Hepatic stellate cell (primary cell): ENCODE measurements at places on chromosomes 13 and 19.

DNA sequence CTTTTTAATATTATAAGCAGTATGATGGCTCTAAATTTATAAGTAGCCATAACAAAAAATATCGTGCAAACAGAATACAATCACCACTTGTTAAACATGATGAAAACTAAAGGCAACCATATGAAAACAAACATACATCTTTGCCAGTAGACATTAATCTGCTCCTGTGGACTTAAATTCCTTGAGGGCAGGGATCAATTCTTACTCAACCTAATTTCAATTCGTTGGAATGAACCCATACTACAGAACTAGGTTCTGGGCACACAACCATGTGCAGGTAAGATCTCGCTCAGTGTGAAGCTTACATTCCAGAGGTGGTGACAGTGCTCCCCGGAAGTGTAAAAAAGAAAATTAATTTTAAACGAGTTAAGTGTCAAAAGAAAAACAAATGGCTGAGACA is 13.4 kb downstream of the TBC1D4 start:
- DNase-seq, result no peak

DNA sequence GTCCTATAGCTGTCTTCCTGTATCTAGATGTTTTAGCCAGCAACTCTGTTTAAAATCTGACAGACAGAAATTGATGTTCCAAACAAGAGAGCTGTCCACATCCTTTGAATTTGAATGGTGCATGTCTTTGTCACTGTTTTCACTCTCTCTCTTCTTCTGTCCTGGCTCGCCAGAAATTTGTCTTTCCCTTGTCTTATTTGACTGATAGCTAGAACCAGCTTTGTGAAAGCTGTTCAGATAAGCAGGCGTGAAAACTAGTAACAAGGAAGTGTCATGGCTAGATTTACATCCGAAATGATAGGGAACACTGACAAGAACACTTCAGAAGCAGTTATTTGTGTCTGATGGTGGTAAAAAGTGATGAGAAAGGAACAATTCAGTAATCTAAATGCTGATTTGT is 354.9 kb upstream of the SLITRK1 start:
- no peak for DNase-seq

GRCh38 chr19:29773141-29773540 is 38.6 kb upstream of the CCNE1 start:
- no peak for DNase-seq

DNA sequence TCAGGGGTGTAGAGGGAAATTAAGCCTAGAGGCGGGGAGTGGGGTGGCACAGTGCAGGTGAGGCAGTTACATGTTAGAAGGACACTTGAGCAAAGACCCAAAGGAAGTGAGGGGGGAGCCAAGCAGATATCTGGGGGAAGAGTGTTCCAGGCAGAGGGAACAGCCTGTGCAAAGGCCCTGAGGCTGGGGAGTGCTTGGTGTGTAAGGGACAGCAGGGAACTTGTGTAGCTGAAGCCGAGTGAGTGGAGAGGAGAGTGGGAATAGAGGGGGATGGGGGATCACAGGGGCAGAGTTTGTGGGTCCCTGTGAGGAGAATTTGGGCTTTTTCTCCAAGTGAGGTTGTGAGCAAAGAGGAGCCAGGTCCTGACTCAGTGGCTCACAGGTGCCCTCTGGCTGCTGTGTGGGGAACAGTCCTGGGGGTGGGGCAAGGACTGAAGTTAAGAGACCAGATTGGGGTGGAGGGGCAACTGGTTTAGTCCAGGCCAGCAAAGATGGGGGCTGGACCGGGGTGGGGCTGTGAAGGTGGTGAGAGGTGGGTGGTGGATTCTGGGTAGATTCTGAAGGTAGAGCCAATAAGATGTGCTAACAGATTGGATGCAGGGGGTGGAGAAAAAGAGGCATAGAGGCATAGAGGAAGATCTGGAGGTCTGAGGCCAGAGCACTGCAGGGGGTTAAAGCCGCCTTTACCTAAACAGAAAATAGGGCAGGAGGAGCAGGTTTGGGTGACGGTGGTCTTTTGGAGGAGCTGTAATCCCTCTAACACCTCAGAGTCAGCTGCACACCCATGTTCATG is 75.3 kb downstream of the CACNA1A start:
- peak; percentile 44 for DNase-seq

DNA sequence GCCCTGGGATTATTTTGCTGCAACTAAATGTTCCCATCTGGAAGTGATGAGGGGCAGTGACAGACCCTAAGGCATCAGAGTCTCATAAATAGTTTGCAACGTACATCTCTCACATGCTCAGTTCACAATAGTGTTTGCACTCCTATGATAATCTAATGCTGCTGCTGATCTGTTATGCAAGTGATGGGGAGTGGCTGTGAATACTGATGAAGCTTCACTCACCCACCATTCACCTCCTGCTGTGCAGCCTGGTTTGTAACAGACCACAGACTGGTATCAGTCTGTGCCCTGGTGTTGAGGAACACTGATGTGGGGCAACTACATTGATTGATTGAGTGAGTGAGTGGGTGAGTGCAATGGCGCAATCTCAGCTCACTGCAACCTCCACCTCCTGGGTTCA is 54.9 kb downstream of the ZNF726 start:
- no peak for DNase-seq

GRCh38 chr19:51921949-51922348 is 5.3 kb upstream of the ZNF613 start:
- no peak for DNase-seq

GRCh38 chr13:106151056-106151699 is 384.3 kb downstream of the EFNB2 start:
- peak; percentile 53 for DNase-seq

DNA sequence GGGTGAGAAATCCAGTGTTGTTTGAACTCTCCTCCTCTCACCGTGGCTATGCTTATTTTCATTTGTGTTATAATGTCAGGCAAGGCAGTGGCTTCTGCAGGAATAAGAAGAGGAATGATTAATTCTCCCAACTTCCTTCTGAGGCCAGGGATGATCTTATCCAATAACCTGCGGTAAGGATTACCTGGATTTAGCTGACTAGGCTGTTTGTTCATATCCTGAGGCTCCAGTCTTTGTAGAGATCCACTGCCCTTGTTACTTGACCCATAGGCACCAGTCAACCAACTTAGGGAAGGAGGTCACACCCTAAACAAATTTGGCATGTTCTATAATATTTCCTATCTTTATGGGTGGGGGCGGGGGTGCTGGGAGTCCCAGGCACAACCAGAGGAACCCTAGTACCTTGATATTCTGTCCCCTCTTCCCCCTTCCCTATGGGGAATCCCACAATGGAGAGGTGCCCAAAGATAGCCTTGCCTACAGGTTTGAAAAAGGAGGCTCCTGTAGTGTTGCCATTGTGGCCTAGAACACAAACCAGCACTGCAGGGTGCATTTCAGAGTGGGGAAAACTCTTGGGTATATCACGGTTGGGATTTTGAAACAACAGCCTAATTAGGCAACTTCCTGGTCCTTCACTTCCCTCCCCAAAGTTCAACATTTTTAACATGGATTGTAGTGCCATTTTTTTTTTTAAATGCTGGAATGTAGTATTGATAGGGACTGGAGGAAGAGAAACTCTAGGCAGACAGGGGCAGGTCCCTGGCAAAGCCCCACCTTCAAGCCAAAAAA is 977.5 kb upstream of the SPRY2 start:
- no peak for DNase-seq

DNA sequence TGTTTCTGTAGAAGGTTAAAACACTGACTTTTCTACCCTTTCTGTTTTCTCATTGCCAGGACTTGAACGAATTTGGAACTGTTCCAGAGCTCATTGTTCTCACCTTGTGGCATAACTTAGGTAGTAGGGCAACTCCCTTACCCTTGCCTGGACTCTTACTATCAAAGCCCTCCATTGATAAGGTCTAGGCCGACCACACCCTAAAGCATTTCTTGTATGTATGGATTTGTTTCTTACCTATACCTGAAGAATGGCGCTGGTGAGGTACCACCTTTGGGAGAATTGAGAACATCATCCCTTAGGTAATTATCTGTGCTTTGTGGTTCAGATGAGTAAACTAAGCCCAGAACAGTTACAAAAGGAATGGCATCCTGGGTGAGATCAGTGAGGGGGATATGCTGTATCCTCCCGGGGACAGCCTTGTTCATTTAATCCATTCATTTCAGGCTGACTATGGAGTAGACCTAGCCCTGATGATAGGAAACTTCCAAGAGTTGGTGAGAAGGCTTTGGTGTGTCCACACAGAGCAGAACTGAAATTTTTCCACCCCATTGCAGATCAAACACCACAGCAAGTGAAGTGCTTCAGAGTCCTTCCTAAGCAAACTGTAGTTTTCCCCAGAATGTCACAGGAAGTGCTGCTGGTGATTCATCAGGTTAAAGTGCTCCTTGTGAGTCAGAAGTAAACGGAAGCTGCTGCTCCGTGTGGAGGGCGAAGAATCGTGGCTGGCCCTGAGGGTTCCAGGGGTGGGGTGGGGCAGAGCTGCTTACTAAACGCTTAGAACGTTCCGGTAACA is 113.0 kb downstream of the TEX26 start:
- peak; percentile 92 for DNase-seq

GRCh38 chr13:43830497-43830881 is 43.7 kb upstream of the ENOX1 start:
- peak; percentile 37 for DNase-seq

- no peak for DNase-seq
Measured at GRCh38 chr13:102028868-102029267, 373.0 kb downstream of the FGF14 start.

- DNase-seq, result no peak
Measured at GRCh38 chr13:25649001-25649633, 277.3 kb downstream of the ATP8A2 start.

DNA sequence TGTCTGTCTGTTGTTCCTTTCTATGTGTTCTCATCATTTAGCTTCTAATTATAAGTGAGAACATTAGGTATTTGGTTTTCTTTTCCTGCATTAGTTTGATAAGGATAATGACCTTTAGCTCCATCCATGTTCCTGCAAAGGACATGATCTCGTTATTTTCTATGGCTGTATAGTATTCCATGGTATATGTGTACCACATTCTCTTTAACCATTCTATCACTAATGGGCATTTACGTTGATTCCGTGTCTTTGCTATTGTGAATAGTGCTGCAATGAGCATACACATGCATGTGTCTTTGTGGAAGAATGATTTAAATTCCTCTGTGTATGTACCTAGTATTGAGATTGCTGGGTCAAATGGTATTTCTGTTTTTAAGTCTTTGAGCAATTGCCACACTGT is 1799.7 kb downstream of the SLITRK5 start:
- no peak for DNase-seq

DNA sequence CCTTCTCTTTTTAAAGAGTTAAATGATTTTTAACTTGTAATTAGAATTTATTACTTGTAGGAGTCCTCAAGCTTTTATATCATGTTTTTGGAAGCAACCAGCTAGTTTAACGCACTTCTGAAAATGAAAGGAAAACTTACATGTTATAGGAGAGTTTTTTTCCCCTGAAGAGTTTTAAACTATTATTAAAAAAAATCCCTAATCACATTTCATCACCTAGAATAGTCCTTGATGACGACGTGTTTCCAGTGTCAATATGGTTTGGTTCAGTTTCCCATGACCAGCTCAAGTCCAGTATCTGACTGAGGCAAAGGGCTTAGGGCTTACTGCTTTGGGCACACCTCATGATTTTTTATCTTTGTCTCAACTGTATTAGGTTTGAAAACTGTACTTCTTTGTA is 36.0 kb downstream of the URI1 start:
- DNase-seq, result no peak

GRCh38 chr19:47699360-47699917 is 13.8 kb upstream of the EHD2 start:
- DNase-seq, result peak; percentile 73

GRCh38 chr13:95676105-95676761 is 706 bp upstream of the DNAJC3 start:
- peak; percentile 16 for DNase-seq

DNA sequence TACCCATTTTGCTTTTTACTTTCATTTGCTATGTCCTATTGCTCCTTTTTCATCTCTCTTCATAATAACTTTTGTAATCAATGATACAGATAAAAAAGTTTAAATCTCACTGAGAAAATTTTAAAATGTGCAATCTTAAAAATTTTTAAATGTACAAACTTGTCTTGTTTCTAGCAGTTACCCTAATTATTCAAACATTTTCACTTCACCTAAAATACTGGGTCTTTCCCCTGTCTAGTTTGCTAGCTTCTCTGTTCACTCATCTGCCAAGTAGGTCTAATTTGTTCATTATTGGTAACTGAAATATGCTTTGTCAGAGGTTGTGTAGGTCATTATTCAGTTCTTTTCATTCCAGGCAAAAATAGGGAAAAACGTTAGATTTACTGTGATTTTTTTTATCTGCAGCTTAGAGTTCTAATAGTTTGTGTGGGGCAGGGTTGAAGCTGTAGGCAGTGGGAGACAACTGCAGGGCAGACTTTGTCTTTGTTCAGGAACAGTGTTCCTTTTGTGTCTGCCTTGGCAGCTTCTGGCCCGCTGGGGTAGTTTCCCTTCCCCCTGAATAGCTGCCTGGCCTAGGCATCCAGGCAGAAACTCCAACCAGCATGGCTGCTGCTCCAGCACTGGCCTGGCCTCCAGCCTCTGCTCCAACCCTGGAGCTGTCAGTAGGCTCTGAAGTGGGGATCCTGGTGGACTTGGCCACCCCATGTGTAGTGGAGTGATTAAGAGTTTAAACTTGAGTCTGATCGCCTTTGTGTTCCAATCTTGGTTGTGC is 48.5 kb downstream of the WDFY2 start:
- no peak for DNase-seq

GRCh38 chr13:49649244-49649962 is 21.1 kb downstream of the ARL11 start:
- DNase-seq, result peak; percentile 67

- no peak for DNase-seq
Measured at GRCh38 chr19:3431760-3432397, 48.4 kb downstream of the SMIM24 start.

DNA sequence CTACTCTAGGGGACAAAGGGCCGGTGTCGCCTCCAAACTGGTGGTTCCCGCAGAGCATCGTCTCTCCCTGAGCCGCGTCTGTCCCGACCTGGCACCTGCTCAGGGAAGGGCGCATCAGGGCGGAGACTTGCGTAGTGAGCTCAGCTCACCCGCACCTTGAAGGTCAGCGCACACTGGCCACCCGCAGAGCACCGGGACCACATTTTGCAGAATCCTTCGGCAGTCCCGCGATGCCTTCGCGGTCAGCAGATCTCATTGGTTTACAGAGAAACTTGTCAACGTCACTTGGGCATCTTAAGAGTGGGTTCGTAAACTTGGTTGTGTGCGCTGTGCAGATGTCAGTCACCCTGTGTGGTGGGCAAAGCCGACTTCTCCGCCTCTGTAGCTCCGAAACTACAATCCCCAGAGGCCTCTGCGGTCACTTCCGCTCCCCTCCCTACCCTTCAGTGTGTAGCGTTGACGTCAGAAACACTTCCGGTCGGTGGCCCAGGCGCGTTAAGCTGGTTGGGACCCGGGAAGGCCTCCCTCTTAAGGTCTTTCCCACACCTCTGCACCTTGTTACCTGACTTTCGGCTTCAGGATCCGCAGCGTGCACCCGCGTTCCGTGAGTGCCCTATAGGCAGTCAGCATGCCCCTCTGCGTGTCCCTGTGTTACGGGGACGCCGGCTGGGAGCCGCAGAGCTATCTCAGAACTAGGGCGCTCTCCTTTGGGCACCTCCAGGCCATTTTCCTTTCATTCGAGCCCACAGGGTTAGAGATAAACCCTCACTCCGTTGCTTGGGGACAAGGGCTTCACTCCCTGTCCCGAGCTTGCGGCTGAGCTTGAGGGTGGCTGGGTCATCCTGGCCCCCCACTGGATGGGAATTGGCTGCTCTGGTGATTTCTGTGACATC is 36.5 kb upstream of the ZNF527 start:
- DNase-seq, result peak; percentile 89
